ENCODE measurements at places on chromosomes 4 and X. TPM values are rescaled to one million over a fixed set of nuclear protein-coding genes. Genes with fewer than 3 reads are reported as not detected.
A peak's percentile ranks its signal among the peaks of the same experiment; 100 is the strongest.

Gene PAGE2B
- polyA plus RNA-seq = 12.8 TPM

Gene PDE5A
- 0.08 TPM for polyA plus RNA-seq

Gene HSFX3
- polyA plus RNA-seq = not detected

Gene LNX1
- 2.3 TPM for polyA plus RNA-seq

Gene CLCN3
- 35.5 TPM for polyA plus RNA-seq

DNA sequence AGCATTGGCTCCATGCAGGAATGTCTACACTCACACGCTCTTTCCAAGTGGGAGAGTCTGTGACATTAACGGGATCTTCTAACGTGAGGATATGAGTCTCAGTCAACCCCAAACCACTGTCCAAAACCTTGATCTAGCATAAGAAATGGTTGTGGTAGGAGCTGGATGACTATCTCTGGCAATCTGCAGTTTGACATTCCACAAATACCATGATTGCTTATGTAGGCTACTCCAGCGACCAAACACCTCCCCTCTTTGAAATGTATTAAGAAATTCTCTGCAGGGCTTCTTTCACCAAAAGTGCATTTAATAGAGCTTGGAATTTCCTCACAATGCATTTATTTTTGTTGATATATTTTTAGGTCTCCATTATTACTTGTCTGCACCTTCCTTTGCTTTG is 14.1 kb upstream of the STX18 start:
- no peak for DNase-seq

- DNase-seq = no peak
Measured at GRCh38 chr4:47882228-47882627, 32.2 kb downstream of the NFXL1 start.

GRCh38 chr4:2049811-2050210 is 9.3 kb upstream of the NAT8L start:
- DNase-seq = no peak

DNA sequence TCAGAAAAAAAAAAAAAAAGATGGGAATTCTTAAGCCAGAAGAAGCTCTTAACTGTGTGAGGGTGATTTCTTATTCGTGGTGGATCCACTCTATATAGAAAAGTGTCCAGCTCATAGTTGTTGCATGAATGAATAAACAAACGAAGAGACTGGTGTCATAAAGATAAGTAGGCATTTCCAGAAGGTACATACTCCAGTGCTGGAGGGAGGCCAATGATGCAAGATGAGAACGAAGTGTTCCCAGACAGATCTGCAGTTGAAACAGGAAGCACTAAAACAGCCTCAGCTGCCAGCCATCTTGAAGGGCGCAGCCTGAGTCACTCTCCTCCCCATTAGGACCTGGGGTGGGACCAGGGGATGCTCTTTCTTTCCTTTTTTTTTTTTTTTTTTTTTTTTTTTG is 47.4 kb upstream of the HOPX start:
- peak; percentile 18 for DNase-seq

- no peak for DNase-seq
Measured at GRCh38 chr4:14827111-14827510, 175.2 kb upstream of the CPEB2 start.

GRCh38 chrX:40749681-40750494 is 14.5 kb upstream of the MED14 start:
- no peak for DNase-seq

DNA sequence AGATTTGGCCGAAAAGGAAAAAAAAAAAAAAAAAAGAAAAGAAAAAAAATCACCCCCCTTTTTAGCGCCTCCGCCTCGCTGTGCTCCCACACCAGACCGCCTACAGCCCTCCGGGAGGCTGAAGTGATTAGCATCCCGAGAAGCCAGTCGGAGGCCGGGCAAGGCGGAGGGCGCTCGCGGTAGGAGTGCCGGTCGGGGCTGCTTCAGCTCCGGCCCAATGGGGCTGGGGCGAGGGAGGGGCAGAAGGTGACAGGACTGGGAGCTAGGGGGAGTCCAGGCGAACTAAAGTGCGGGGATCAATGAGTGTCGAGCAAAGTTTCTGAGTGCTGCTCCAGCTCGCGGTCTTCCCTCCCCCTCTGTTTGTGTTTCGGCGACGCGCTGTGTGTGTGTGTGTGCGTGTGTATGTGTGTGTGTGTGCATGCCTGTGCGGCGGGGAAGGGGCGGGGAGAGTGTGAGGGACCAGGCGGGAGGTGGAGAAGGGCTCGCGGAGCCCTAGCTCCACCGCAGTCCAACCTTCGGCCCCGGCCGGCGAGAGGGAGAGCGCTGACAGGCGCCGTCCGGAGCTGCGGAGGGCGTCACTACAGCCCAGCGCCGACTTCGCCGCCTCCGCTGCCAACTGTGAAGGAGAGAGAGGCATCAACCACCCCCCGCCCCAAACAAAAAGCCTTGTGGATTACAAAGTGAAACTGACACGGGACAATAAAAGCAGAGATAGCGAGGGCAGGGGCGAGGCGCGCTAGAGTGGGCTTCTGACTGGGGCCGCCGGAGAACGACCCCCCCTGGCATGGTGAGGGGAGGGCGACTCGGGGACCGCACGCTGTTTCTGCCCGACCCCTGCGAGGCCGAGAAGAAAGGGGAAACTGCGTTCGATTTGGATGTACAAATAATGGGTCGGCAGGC is at the start of gene FAT4:
TSS of gene FAT4 (plus strand) at position 280 of the 900 bp plus-strand sequence. CDS start 1,457 bp downstream, outside the sequence.
- DNase-seq = peak; percentile 32

- peak; percentile 48 for DNase-seq
Measured at GRCh38 chr4:109434007-109434971, 674 bp downstream of the SEC24B start.

GRCh38 chrX:16014171-16014570 is 109.2 kb upstream of the GRPR start:
- no peak for DNase-seq

GRCh38 chr4:48315728-48316630 is 25.4 kb upstream of the SLAIN2 start:
- peak; percentile 73 for DNase-seq
